HFF-Myc (cell line): ENCODE measurements at places on chromosomes 3 and 15.

DNA sequence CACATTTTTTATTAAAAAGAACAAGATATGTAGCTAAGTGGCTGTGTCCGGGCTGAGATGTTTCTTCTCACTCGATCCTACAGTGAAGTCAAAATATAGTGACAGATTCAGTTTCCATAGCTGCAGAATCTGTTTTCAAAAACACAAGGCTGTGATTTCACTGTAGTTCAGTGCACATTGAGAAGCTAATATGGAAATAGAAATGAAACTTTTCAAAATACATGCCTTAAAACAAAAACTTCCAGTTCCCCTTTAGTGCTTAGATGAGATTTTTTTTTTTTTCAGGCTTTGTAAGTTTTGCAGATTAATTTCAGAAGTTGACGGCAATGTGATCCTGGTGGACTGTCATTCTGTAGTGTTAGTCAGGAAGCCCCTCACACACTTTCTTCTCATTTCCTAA is 23.8 kb upstream of the TRAK1 start:
- DNase-seq = no peak

DNA sequence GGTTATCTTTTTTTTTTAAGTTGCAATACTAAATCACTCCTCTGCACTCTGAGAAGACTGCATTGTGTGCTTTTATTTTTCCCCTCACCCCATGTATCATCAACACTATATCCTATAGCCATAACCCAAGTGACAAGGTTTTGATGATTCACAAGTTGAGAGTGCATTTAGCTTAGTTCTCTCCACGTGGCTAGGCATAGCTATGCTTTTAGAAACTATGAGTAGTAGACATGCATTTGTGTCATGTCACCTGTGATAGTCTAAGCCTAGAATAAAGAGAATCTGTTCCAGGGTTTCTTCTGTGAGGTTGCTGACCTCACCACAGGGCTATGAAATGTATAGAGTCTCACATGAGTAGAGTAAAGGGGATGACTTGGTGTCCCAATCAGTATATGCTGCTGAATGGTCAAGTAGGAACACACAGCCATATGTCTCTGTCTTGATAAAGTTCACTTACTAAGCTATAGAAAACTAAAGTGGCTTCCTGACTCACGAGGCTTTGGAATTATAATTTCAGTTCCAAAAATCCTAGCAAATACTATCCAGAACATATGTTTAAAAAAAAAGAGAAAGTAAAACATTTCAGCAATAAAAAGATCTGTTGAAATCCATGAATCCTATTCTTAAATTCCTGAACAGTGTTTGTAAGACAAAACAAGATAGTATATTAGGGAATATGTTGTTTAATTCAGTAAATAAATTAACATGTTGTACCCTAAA is 206.3 kb downstream of the LSAMP start:
- DNase-seq = no peak

DNA sequence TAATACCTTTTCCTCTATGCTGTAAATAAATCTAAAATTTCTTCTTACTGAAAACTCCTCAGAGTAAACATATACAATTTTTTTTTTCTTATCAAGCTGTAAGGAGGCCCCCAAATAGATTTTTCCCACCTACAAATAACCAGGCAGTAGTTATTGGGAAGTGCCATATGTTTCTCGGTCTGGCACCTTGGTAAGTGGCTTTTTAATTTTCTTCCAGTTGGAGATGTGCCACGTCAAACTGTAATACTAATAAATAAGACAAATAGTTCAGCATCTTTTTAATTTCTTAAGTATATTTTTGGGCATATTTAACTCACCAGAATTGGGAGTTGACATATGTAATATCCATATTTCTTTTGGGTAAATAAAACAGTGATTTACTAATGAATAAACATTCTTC is 346.3 kb downstream of the DIPK2A start:
- no peak for DNase-seq

DNA sequence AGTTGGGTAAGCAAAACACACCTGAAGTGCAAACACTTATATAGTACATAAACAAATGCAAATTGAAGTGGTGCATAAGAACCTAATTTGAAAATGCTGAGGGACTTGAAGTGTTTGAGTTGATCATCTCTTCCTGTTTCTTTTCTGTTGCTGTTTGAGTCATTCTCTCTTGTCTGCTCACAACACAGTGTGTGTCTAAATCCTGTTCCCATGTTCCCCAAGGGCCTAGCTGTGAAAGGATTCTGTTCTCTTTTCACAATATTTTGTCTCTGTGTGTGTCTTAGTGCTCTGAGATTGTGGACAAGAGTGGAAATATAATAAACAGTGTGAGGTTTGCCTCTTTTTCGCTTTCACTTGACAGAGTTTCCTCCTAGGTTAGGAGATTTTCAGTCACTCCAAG is 6.1 kb downstream of the CD96 start:
- DNase-seq = no peak

DNA sequence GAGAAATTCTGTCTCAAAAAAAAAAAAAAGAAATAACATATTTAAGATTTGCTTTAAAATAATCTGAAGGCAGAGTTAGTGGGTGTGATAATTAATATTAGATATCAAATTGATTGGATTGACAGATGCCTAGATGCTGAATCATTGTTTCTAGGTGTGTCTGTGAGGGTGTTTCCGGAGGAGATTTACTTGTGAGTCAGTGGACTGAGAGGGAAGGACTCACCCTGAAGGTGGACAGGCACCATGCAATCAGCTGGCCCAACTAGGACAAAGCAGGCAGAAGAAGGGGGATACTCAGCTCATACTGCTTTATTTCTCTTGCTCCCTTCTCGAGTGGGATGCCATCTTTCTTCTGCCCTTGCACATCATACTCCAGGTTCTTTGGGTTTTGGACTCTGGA is 16.7 kb upstream of the RPL24 start:
- DNase-seq = no peak

- DNase-seq = no peak
Observed at GRCh38 chr3:98449606-98450193, 13.3 kb upstream of the OR5K1 start.

GRCh38 chr3:184360929-184361531 is 375 bp downstream of the CLCN2 start:
- DNase-seq = no peak

DNA sequence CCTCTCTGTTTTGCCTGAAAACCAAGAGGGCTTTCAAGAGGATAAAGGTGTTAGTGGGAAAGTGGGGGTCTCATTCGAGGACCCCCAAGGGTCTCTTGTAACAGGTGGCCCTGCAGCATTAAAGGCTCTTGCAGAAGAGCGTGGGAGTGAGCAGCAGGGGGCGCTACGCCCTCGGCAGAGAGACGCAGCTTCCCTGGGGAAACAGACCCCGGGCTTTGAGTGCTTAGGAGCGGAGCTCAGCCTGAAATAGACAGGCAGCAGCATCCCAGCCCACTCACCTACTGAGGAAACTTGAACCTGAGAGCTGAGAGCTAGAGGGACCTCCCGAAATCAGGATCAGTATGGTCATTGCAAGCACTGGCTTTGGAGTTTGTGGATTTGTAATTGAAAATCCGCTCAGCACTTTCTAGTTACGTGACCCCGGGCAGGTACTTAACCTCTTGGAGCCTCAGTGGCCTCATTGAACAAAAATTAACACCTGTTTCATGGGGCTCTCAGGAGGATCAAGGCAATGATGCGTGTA is 25.7 kb downstream of the RPLP1 start:
- no peak for DNase-seq

- DNase-seq = no peak
Observed at GRCh38 chr3:21417991-21418390, 333.0 kb downstream of the ZNF385D start.

- no peak for DNase-seq
Observed at GRCh38 chr3:84893211-84893610, 65.6 kb upstream of the CADM2 start.

DNA sequence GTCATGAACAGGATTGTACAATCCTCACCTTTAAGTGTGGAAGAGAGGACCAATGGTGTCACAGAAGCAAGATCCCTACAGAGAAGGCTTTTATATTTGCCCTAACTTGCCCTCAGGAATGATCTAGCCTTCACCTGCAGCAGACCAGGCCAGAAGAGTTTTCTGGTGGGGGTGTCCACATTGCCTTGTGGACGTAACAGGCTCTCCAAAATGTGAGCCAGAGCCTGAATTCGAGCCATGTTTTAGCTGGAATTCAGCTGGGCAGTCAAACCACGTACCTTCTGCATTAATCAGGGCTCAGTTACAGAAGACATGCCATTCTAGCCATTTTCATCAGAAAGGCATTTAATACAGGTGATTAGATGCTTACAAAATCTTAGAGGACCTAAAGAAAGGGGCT is 23.6 kb upstream of the RAB7A start:
- DNase-seq = no peak

GRCh38 chr3:2261747-2262146 is 163.1 kb downstream of the CNTN4 start:
- no peak for DNase-seq
